ENCODE measurements at places on chromosomes 1 and 21.

DNA sequence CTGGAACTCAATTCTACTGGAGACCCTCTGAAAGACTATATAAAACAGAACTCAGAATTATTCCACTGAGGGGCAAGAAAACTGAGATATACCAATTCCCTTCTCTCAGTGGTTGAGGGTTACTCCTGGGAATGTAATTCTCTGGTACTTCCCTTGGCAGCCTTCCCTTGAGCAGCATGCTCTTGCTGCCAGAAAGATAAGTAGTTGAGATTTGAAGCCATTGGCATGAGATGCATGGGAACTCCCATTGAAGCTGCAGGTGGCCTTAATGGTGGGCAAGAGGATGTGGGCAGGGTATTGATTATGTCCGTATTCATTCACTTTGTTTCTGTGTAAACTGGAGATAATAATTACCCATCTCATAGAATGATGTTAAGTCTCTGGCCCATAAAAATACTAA is 28.6 kb upstream of the C1orf185 start:
- DNase-seq, result no peak

GRCh38 chr1:17551755-17552234 is 12.3 kb downstream of the ARHGEF10L start:
- DNase-seq, result no peak

- peak; percentile 33 for DNase-seq
Observed at GRCh38 chr1:26391450-26391849, 18.9 kb upstream of the ZNF683 start.

DNA sequence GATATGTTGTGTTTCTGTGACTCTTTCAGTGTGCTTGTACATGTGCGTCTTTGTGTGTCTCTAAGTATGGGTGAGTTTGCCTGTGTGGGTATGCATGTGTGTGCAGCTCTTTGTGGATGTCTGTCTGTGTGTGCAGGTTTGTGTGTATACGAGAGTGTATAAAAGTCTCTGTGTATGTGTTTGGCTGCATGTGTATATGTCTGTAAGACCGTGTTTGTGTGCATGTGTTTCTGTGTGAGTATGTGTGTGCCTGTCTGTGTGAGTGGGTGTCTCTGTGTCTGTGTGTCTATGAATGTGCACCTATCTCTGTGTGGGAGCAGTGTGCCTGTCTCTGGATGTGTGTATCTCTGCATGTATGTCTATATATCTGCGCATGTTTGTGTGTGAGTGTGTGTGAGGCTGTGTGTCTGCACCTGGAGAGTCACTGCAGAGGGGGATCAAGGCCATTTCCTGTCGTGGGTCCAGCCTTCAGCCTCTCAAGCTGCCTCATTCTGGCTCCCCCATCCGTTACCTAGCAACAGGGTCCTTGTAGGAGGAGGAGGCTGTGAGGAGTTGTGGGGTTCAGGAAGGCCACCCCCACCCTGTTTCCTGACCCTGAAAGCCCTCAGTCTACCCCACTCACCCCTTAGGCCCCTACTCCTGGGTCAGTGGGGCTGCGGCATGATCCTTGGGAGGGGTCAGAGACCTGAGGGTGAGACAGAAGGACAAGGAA is 10.4 kb downstream of the FGR start:
- DNase-seq, result no peak

- DNase-seq, result no peak
Observed at GRCh38 chr1:21586846-21587601, 77.8 kb downstream of the ALPL start.

- no peak for DNase-seq
Observed at GRCh38 chr1:77541162-77541545, 141.3 kb downstream of the ZZZ3 start.
